ENCODE measurements at places on chromosomes 5 and 9.

- no peak for DNase-seq
These were observed 119.6 kb upstream of the IL12B start for GRCh38 chr5:159449925-159450324.

DNA sequence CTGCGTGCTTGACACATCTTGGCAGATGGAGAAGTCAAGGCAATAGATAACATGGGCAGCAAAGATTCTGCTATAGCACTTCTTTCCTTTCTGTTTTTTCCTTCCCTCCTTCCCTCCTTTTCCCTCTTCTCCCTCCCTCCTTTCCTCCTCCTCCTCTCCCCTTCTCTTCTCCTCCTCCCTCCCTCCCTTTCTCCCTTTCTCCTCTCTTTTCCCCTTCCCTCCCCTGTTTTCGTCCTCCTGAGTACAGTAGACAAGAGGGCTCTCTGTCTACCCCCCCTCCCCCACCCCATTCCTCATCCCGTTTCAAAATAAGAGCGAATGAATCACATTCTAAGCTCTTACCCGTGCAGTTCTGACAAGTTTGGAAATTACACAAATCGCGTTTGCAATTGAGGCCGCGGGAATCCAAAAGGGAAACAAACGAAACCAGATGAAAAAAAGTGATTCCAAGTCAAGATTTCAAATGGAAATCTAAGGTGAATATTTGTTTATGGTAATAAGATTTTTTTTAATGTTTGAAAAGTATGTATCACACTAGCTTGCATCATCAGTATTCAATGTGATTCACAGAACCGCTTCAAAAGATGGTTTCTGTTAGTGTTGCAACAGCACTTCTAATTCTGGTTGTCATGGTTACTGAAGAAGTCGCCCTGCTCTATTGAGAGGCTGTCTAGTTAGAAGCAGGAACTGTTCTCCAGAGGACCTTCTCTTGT, 1.3 kb downstream of the NIM1K start:
- peak; percentile 8 for DNase-seq

GRCh38 chr5:135478938-135479337, 26.8 kb upstream of the TIFAB start:
- no peak for DNase-seq

DNA sequence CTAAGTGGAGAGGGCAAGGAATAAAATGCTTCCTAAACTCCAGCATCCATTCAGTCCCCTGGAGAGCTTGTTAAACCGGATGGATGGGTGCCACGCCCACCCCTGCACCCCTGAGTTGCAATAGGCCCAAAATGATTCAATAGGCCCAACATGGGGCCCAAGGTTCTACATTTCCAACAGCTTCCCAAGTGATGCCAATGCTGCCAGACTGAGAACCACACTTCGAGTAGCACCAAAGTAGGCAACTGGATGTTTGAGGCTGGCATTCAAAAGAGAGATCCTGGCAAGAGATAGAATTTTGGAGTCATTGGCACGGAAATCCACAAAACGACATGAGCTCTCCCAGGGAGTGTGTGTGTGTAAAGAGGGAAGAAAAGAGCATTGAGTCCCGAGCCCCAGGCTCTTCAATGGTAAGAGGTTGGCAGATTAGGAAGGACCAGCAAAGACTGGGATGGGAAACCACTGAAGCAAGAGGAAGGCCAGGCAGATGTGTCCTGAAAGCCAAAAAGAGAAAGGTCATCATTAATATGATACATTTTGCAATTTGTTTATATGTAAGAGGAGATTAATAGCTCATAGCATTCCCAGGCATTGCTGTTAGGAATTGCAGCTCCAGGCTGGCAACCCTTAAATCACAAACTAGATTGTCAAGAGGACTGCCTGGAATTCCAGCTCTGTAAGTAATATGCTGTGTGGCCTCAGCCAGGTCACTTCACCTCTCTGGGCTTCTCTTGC, 130.6 kb downstream of the KCNIP1 start:
- DNase-seq, result no peak

DNA sequence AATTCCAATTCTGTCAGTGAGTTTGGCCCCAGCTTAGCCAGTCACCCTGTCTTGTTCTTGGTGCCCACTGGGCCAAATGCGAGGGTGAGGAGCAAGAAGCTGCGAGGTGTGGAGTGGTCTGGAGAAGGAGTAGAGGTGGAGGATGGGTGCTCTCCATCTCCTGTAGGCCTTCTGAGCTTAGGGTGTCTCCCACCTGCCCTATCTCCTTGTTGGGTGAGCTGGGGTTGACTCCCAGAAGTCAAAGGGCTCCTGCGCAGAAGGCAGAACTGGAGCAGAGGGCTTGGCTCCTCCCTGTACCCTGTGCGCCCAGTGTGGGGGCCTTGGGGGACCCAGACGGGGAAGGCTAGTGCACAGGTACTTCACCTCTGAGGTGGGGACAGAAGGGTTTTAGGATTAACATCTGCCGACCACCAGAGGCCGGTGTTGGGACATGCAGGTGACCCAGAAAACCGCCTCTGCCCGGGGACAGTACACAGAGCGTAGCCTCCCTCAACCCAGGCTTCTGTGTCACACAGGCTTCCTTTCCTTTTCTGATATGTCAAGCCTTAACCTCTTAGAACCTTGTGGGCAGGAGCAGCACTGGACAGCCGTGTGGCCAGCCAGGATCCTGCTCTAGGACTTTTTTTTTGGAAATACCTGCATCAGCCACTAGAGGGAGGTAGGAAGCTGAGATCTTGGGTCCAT, 16.9 kb downstream of the IL5 start:
- peak; percentile 24 for DNase-seq

DNA sequence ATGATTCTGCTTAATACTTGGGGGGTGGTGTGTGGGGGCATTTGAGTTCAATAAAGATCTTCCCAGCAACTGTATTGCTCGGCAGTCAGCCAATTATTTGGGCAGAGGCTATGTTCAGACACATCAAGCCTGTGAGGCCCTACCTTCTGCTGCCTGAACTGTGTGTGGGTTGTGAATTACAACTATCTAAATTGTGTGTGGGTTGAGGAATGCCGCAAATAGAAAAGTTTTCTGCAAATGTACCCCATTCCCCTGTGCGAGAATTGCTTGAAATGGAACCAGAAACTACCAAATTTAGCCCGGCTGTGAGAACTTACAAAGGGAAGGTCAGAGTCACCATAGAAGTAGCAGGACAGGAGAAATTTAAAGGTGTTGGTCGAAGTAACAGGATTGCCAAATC, 360.0 kb upstream of the PIK3R1 start:
- DNase-seq, result no peak

DNA sequence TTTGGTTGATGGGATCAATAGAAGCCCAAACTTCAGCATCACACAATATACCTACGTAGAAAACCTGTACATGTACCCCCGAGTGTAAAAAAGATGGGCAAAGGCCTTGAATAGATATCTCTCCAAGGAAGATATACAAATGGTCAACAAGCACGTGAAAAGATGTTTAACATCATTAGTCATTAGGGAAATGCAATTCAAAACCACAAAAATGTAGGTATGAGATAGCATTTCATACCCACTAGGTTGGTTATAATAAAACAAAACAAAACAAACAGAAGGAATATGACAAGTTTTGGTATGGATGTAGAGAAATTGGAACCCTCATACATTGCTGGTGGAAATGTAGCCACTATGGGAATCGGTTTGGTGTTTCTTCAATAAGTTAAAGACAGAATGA, 33.1 kb upstream of the PPARGC1B start:
- no peak for DNase-seq

DNA sequence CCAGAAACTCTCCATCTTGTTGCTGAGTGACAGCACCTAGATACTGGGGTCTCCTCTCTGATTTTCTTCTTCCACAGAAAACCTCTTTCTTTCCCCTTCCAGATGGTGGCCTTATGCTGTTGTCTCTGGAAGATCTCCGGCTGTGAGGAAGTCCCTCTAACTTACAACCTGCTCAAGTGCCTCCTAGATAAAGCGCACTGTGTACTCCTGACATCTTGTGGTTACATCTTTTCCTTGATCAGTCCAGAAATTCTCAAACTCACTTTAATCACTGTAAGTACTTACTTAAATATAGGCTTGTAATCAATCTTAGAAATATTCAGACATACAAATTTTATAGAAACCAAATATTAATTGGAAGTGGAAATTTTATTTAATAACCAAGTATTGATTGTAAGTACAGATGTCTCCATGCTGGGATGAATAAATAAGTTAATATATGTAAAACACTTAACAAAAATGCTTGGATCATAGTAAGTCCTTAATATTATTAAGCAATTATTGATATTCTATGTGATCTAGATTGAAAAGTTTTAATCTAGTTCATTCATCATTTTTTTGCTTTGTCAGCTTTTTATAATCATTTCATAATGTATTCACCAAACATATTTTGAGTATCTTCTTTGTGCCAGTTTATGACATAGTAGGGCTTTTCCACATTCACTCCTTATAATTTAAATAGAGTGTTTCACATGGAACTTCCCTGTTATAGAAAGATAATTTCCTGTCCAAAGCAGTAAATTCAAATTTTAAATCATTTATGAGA, 1381.4 kb upstream of the CDH6 start:
- no peak for DNase-seq

DNA sequence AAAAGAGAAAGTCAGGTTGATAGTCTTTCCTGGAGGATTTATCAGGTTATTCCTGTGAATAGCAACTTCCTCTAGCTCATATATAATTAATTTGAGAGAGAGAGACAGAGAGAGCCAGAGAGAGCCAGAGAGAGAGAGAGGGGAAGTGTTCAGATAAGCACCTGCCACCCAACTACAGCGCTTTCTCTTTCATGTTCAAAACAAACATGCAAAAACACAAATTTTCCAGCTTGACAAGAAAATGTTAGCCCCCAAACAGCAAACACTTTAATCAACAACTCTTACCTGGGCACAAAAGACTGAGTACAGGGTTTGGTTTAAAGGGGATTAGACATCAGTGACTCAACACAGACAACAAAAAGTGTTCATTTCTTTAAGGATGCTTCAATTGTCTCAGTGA, 61.7 kb upstream of the PLPP6 start:
- no peak for DNase-seq

- no peak for DNase-seq
These were observed 4.5 kb downstream of the TJP2 start for GRCh38 chr9:69178583-69179011.

GRCh38 chr5:13866792-13867191, 77.7 kb downstream of the DNAH5 start:
- no peak for DNase-seq

- no peak for DNase-seq
These were observed 72.3 kb downstream of the STK32A start for GRCh38 chr5:147307170-147307569.

DNA sequence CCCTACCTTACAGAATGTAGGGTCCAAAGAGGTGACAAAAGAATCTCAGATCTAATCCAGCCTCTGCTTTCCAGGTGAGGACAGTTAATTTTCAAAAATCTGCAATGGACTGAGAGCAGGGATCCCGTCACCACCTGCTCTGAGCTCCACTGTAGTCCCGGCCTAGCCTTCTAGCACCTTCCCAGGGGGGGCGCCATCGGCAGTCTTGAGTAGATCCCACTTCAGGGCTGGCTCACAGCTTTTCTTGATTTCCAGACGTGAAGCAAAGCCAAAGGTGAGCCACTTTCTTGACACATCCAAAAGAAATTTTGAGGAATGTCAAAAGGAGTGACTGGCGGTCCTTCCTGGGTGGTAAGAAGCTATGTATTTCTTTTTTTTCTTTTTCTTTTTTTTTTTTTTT, 114.1 kb downstream of the SYK start:
- peak; percentile 7 for DNase-seq

DNA sequence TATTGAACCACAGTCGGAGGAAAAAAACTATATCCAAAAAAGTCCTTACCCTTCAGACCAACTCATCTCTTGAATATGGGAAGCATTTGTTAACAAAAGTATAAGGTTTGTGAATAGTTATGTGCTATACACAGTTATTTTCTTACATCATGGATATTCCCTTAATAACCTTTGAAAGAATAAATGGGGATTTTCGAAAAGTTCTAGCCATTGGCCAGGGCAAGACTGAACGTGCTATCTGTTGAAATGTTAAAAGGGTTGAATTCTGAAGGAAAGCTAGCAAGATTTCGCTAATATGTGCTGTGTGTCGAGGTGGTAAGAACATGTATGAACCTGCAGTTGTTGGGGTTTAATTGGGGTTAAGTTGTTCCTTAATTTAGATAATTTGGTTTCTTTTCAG, 140.8 kb downstream of the SMARCA2 start:
- no peak for DNase-seq

DNA sequence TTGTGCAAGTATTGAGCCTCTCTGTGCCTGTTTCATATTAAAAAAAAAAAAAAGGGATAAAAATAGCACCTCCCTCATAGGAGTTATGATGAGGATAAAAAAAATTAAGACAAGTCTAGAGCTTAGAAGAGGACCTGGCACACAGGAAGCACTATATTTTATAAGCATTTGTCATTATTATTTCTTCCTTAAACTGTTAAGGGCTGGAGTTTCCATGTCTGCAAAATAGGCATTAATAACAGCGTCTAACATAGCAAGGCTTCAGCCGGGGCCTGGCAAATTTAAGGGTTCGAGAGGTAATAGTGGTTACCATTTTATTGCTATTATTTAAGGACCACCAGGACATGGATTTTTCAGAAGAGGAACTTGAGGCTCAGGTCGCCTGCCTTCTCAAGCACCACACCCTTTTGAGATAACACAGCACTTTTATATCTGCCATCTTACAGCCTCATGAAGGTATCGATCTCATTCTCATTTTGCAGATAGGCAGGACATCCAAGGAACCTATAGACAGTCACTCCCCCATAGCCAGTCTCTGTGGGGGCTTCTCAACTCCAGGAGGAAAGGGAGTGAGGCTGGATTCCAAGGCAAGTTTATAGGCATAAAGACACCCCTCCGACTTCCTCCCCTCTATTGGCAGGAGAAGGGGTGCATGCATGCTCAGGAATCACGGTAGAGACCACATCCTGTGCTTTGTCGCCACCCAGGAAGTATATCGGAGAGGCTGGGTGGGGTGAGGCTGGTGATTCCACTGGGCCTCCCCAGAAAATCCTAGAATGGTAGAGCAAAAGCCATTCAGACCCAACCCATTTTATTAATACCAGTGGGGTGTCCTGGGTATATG, 2.4 kb downstream of the ANXA6 start:
- peak; percentile 40 for DNase-seq
